Suppressor macrophage (primary cell): ENCODE measurements at places on chromosomes 7 and 10.
A peak's percentile ranks its signal among the peaks of the same experiment; 100 is the strongest.

DNA sequence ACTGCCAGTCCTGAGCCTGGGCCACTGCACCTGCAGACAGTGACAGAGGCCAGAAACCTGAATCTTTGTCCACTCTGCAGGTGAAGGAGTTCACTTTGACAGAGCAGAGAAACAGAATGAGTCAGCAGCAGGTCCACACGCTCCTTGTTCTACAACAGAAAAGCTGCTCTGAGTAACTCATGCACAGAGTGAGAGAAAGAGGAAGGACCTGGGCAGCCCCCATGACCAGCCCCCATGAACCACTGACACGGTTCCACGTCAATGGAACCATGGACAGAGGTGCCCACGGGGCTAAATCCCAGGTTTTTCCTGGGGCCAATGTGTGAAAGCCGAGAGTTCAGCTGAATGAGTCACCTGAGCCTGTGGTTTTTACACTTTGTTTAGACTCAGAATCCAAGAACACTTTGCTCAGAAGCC is 40.8 kb upstream of the CTBP2 start:
- peak; percentile 24 for DNase-seq

DNA sequence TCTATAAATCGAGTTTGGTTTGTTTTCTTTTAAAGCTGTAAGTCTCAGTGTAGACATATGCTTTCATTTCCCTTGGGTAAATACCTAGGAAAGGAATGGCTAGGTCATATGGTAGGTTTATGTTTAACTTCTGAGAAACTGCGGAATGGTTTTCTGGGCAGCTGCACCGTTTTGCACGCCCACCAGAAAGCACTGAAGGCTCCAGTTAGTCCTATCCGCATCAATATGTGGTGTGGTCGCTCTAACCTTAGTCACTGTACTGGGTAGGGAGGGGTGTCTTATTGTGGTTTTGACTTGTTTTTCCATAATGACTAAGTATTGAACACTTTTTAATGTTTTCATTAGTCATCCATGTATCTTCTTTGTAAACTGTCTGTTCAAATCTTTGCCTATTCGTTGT is 279.5 kb upstream of the AKR1E2 start:
- no peak for DNase-seq

DNA sequence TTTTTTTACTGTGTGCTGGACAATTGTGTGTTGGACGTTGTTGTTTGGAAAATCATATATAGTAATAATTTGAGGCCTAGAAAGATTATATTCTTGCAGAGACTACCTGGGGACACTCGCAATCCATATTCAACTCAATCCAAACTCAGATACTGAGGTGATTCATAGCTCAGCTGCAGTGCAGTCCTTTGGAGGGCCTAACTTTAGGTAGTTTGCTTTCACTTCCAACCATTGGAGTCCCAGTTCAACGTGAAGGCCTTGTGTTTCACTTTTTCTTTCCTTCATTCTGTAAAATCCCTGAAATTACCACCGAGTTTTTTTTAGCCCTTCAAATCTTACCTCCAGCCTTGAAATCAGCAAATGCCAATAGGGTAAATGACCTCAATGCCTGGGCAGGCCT is 32.3 kb downstream of the ATRNL1 start:
- no peak for DNase-seq

GRCh38 chr10:43960477-43960876 is 311.8 kb upstream of the ZNF32 start:
- DNase-seq = no peak

DNA sequence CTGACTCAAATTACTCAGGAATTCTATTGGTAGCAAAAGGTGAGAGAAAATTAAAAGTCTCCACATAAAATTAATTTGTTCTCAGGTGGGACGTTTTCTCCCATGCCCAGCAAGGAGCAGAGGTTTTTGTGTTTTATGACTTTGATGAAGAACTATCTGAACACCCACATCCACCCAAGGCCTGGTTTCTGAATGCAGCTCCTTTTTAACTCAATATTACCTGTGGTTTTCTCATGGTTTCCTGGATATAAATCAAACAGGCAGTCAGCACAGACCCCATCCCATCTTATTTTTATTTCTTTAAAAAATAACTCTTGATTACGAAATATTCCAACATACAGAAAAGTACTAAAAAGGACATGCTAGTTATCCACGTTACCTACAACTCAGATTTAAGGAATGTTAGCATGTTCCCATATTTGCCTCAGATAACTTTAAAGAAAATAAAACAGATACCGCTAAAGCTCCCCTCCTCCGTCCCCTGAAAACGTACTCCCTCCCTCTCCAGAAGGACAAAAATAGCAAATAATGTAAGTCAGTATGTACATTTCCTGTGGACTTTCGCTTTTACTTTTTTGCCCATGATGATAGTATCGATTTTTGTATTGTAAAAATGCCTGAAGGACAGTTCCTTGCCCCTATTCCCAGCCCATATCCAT is 43.4 kb downstream of the GLI3 start:
- no peak for DNase-seq

DNA sequence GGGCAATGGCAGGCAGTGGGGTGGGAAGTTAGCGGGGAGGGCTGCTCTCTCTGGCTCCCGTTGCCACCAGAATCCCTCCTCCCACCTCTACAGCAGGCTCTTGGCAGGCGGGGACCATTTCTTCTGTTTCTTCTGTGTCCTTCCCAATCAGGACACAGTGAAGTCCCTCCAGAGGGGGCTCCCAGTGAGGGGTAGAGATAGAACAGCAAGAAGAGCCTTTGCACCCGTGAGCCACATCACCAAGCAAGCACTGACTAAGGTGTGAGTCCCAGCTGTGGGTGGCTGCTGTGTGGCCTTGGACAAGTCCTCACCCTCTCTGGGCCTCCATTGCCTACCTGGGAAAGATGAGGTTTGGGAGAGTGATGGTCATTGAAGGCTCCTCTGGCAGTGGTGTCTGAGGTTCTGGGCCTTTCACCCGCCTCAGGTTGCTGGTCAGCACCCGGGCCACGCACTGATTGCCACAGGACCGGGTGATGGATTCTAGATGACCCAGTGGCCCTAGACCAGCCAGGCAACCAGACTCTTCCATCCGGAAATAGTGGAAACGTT is 26.0 kb upstream of the PCBD1 start:
- no peak for DNase-seq

DNA sequence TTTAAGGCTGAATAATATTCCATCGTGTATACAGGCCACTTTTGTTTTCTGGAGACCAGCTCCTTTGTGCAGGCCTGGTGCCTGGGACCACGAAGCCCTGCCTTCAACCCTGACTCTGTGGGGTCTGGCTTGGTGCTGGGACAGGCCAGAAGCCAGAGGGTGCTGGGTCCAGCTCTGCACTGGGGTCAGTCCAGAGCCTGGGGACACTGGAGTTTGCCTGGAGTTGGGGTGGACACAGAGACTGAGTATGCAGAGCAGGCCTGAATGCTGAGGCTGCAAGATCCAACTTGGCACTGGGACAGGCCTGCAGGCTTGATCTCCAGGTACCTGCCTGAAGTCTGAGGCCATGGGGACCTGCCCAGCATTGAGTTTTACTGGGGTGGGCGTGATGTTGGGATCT is 558.8 kb upstream of the CNTNAP2 start:
- DNase-seq = no peak

- DNase-seq = no peak
Observed at GRCh38 chr7:1716263-1717094, 46.4 kb downstream of the ELFN1 start.

GRCh38 chr10:133139551-133140065 is 20.4 kb upstream of the KNDC1 start:
- no peak for DNase-seq

- DNase-seq = no peak
Observed at GRCh38 chr10:84089162-84089561, 50.1 kb upstream of the GHITM start.

DNA sequence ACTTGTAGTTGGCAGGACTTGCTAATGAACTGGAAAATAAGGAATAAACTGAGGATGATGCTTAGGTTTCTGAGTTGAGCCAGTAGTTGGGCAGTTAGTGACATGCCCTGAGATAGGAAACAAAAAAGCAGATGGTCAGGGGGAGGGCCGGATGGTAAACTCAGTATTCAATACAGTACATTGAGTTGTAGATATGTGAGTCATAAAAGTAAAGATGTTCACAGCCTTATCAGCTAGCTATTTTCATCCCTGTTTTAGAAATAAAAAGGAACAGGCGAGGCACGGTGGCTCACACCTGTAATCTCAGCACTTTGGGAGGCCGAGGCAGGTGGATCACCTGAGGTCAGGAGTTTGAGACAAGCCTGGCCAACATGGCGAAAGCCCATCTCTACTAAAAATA is 22.2 kb upstream of the NRBF2 start:
- DNase-seq = no peak

- no peak for DNase-seq
Observed at GRCh38 chr7:128767475-128768110, 8.0 kb downstream of the OPN1SW start.
